Left ventricle myocardium inferior (tissue), 1 donor: ENCODE measurements at places on chromosomes 16 and 17.

- no peak for DNase-seq
- H3K4me1 ChIP-seq = peaks cover 36% of the 10 kb centered on the region
- no peak overlapping the region for H3K4me3 ChIP-seq
- H3K27ac ChIP-seq = peak overlapping the region; percentile 23
- peaks cover 18% of the 10 kb centered on the region for H3K27me3 ChIP-seq
These were observed 20.4 kb downstream of the COTL1 start for GRCh38 chr16:84597528-84597896.

DNA sequence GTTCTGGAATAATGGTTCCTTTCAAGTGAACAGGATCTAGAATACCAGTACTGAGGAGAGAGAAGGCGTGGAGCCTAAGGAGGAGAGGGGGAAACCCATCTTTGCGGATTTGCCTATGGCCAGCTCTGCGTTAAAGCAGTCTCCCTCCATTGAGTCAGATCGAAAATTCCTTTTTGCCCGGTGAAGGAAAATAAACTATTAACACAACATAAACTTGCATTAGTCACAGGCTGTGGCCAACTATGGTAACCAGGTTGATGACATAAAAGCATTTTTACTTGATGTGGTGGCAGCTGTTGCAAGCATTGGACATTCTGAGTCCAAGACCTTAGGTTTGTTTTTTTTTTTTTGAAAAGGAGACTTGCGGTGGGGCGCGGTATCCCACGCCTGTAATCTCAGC lies 8.9 kb downstream of the LDAF1 start:
- H3K36me3 ChIP-seq = peaks cover 63% of the 10 kb centered on the region
- no peak overlapping the region for H3K4me3 ChIP-seq
- no peak for DNase-seq
- peaks cover 35% of the 10 kb centered on the region for H3K4me1 ChIP-seq

DNA sequence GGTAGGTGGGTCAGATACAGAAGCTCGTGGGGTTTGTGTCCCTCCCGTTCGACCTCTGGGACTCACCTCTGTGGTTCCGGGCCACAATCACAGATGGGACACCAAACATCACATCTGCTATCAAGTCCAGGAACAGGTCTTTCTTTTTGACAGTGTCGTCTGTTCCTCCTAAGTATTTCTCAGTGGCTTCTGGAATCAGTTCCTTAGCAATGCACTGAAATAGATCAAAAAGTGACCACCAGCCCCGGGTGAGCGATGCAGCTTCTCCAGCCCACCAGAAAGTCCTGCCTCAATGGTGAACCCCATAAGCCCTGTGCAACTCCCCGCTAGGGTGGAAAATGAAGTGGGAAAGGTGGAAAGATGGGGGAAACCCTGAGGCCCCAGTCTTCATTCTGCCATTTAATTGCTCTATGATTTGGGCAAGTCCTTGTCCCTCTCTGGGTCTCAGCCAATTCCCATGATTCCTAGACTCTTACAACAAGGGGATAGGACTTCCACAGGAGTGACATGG lies 22.4 kb downstream of the CES1 start:
- H3K27me3 ChIP-seq = no peaks in the 10 kb centered on the region
- no peak for DNase-seq
- H3K4me3 ChIP-seq = no peak overlapping the region
- H3K27ac ChIP-seq = no peak overlapping the region
- no peaks in the 10 kb centered on the region for H3K4me1 ChIP-seq

DNA sequence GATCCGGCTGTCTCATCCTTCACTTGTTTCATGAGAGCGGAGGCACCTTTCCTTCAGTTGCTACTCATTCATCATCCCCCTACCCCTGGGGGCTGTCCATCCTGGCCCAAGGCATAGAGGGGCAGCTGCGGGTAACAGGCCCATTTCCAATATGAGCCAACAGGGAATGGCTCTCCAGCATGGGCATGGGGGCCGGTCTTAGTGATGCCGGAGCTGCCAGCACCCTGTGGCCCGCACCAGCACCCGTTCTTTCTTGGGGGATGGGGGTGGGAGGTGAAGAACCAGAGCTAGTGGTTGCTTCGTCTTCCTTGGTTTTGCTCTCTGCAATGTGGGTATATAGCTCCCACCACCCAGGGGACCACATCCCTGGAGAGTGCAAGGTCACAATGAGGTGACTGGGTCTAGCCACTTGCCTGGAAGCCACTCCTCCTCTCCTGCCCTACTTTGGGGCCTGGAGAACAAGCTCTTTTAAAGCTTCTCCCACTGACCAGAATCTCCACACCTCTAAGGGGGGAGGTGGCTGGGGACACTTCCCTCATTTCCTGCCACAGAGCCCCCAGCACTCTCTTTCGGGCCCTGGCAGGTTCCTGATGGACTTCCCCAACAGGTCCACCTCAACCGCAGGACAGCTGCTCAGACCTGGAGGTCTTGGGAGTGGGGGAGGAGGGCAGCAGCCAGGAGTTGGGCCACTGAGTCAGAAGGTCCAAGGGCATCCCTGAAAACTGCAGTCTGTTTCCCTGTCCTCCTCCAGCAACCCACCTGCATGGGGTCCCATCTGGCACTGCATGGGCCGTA lies 11.9 kb upstream of the TBX2 start:
- peaks cover 23% of the 10 kb centered on the region for H3K4me1 ChIP-seq
- no peak for DNase-seq
- no peak overlapping the region for H3K4me3 ChIP-seq
- H3K36me3 ChIP-seq = no peaks in the 10 kb centered on the region
- H3K27me3 ChIP-seq = peaks cover 27% of the 10 kb centered on the region
- no peak overlapping the region for H3K27ac ChIP-seq
